T-helper 9 cell (primary cell): ENCODE measurements at places on chromosomes 5 and 9.

GRCh38 chr5:173578947-173579615, 37.4 kb downstream of the BOD1 start:
- no peak for DNase-seq

DNA sequence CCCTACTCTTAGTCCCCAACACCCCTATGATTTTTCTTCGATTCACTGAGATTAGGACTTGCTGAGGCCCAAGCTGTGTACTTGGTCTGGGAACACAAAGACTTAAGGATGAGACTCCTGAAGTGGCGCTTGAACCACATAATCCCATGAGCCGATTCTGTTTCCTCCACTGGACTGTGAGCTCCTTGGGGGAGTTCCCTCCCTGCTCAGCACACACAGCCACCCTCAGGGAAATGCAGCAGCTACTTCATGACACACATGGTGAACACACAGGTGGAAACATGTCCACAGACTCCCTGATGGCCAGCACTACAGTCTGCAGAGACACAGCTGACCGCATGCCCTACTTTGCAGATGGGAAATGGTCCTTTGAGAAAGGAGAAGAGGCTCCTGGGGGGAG, 101.1 kb downstream of the C5orf15 start:
- no peak for DNase-seq

DNA sequence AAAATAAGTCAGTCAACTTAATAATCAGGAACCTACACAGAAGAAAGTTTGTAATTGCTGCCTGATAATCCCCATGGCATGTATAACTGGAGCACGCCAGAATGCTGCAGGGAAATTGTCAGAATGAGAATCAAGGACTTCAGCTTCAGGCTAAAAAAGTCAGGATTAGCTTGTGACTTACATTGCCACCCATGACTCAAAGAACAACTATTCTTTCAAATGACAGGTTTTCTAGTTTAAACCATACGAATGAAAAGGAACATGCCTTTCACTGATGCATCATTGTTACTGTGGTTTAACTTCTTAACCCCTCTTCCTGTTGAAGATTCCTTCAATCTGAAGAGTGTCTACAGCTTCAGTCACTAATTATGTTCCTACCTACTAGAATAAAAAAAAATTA, 112.4 kb downstream of the ISL1 start:
- DNase-seq, result no peak

DNA sequence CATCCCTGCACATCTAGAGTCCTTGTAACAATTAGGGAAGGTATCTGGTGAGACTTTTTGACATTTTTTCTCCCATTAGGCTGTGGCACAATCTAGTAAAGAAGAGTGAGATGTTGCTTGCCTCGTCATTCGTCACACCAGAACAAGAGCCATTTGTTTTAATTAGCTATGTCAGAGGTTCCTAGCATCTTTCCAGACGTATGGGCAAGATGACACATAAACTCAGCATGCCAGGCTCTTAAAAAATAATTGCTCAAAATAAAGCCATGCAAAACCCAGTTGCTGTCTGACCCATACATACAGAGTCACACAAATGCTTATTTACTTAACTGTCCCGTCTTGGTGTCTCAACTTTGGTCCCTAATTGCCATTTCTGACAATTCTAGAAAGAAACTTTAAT, 125.9 kb downstream of the TRPM3 start:
- no peak for DNase-seq

GRCh38 chr5:93894601-93895354, 153.4 kb upstream of the POU5F2 start:
- DNase-seq, result no peak

GRCh38 chr5:153562189-153562588, 71.7 kb downstream of the GRIA1 start:
- DNase-seq, result no peak

DNA sequence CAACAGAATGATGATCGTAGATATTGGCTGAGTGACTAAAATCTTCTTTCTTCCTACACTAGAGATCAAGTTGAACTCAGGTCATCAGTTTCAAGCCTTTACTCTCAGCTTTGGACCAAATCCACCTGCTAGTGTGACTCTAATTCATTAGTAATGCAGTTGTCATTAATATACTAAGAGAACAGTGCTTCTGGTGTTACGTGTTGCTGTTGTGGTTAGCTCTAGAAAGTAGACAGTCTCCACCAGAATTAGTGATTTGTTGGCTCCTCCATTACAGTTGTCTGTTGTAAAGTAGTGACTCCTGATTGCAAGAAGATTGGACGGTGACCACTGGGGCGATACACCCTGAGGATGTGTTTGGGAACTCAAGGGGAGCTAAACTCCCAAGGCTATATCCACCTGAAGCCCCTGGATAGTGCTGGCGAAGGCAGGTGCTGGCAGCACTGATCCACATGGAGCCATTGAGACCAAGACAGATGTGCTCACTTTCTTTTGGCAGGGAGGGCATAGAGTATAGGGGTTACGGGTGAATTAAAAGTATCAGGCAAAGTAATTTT, 3.1 kb downstream of the CAMK4 start:
- no peak for DNase-seq

DNA sequence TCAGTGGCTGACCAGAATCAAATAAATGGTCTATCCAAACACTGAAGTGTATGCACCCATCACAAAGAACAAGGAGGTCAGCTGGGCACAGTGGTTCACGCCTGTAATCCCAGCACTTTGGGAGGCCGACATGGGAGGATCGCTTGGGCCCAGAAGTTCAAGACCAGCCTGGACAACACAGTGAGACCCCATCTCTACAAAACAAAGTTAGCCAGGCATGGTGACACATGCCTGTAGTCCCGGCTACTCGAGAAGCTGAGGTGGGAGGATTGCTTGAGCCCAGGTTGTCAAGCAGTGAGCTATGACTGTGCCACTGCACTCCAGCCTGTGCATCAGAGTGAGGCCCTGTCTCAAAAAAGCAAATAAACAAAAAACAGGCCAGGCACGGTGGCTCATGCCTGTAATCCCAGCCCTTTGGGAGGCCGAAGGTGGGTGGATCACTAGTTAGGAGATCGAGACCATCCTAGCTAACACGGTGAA, 40.5 kb downstream of the SEMA4D start:
- DNase-seq, result no peak

DNA sequence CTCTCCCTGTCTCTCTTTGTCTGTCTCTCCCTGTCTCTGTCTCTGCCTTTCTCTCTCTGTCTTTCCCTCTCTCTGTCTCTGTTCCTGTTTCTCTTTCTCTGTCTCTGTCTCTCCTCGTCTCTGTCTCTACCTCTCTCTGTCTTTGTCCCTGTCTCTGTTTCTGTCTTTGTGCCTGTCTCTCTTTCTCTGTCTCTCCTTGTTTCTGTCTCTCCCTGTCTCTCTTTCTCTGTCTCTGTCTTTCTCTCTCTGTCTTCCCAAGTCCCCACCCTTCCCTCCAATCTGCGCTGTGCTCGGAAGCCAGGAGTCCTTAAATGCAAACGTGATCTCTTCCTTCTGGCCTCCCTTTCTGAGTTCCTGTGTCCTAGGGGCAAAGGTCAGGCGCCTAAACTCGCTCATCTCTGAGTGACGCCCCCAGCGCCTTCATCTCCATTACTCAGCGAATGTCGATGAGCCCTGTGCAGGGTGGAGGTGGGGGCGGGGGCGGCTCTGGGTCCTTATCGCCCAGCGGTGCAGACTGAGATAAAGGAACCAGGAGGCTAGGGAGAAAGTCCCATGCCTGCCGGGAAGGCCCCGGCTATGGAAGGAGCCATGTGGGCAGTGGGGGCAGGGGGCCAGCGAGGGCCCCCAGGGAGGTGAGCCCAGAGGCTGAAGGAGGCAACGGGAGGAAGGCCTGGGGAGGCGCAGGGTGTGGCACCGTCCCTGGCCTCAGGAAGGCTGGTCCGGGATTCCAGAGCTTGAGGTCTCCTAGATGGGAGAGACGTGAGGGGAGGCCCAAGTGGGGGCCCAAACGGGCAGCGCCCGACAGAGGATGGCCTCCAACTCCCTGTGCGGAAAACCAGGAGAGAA, 1.5 kb upstream of the SLC6A19 start:
- no peak for DNase-seq

- no peak for DNase-seq
Observed at GRCh38 chr5:133843911-133844310, 124.5 kb downstream of the C5orf15 start.

DNA sequence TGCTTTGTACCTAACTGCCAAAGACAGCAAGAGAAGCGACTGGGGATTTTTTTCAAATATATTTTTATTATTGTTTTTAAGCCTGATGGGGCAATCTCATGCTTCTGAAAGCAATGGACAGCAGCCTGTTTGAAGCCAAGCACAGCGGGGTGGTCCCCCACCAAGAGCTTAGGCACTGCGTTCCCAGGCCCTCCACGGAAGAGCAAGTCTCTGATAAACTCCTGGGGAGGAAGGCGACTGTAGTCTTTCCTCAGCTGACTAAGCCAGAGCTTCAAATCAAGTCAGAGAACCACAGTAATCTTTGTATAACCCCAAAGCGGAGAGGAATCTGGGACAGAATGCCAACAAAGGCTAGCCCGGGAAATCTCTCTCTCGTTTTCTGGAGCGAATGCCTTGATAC, 54.4 kb downstream of the ARSB start:
- no peak for DNase-seq

DNA sequence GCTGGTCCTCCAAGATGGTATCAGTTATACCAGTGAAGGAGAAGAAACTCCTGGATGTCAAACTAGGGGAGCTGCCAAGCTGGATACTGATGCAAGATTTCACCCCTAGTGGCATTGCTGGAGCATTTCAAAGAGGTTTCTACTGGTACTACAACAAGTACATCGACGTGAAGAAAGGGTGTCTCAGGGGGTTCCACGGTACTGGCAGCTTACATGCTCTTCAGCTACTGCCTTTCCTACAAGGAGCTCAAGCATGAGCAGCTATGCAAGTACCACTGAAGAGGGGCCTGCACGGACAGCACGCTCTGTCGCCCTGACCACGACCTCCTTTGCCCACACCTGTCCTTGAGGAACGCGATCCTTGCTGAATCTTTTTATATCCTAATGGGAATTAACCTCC, 19.5 kb downstream of the ACTL7B start:
- DNase-seq, result no peak

DNA sequence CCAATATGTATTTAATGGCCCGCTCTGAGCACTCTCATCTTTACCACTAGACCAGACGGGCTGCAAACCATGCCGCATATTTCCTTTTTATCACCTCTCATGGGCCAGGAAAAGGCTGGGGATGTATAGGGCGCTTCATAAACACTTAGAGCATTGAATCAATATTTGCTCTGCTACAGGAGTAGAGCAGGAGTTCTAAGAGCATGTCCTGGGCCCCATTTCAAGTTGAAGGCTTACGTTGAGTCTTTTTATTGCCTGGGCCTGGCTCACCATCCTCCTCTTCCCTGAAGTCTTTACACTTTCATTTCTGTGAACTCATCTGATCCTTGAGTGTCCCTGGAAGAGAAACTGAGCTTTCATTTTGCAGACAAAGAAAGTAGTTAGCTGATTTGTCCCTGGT, 112.4 kb downstream of the FSTL4 start:
- DNase-seq, result no peak

DNA sequence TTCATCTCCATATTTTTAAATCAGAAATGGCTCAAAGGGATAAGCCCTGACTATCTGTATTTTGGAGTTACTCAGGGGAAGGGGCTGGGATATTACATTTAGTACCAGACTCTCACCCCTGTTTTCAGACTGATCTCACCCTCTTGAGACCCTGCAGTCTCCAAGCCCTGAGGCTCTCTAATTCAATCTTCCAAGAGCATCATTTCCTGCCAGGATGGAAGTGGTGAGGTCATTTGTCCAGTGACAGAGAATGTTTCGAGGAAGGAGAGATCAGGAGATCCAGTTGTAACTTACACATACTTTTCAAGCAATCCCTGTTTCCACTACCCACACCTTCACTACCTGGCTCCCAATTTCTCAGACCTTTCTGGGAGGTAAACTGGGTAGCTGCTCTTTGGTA, 295.5 kb upstream of the EFNA5 start:
- no peak for DNase-seq

- no peak for DNase-seq
Observed at GRCh38 chr5:146091881-146092280, 13.5 kb downstream of the PLAC8L1 start.

- DNase-seq, result no peak
Observed at GRCh38 chr5:39264528-39264927, 45.2 kb upstream of the FYB1 start.

GRCh38 chr5:181187500-181188213, 17.3 kb downstream of the TRIM7 start:
- peak; percentile 37 for DNase-seq

- no peak for DNase-seq
Observed at GRCh38 chr5:168562279-168562678, 16.9 kb downstream of the PANK3 start.

DNA sequence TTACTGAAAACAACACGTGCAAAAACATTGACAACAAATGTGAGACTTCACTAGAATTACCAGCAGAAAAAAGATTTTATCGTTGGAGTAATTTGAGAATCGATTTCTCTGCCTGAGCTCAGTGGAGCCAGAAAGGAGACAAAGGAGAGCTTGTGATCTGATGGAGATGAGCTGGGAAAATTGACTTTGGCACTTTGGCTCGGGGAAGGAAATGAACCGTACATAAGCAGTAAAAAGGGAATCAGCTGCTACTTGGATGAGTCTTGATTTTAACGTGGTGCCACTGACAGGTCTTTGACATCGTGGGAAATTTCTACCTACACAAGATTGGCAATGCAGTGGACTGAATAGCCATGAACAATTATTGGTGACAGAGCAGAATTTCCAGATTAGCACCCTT, 244.7 kb upstream of the RPS23 start:
- DNase-seq, result no peak

- no peak for DNase-seq
Observed at GRCh38 chr5:155082401-155082800, 68.8 kb downstream of the KIF4B start.

DNA sequence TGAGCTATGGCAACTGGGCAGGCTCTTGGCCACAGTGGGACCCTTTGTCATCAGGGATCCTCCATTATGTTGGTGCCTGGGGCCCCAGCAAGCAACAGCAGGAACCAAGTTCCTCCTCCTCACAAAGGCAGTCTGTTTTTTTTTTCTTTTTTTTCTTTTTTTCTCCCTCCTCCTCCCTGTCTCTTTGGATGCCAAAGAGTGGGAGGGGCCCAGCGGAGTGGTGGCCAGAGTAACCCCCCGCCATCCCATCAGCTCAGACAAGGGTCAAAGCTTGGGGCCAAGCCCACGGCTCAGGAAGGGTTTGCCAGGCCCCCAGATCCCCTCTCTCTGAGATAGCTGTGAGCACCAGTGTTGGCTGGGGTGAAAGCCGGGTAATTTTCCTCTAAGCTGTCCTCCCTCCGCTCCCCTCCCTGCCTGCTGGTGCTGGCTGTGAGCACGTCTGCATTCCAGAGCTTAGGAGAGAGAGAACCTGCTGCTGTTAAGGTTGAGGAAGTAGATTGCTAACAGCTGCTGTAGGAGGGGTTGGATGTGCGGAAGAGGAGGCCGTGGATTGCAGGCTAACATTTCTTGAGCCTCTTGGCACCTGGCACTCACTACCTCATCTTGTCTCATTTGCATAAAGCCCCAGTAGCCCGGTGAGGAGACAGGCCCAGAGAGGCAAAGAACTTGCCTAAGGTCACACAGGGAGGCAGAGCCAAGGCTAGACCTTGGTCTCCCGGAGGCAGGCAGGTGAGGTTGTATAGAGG, 21.2 kb downstream of the GSN start:
- DNase-seq, result no peak

- no peak for DNase-seq
Observed at GRCh38 chr5:6359555-6360322, 18.6 kb downstream of the MED10 start.

- DNase-seq, result no peak
Observed at GRCh38 chr9:109193974-109194556, 27.0 kb upstream of the FRRS1L start.

- peak; percentile 19 for DNase-seq
Observed at GRCh38 chr5:67221487-67222242, 25.1 kb upstream of the CD180 start.
